Mesothelial cell of epicardium (in vitro differentiated cells): ENCODE measurements at places on chromosomes 11 and 22.
A peak's percentile ranks its signal among the peaks of the same experiment; 100 is the strongest.

GRCh38 chr22:23113067-23113846 is 28.5 kb downstream of the RSPH14 start:
- H3K27ac ChIP-seq = peak overlapping the region; percentile 10
- H3K4me1 ChIP-seq = peaks cover 11% of the 10 kb centered on the region
- no peaks in the 10 kb centered on the region for H3K27me3 ChIP-seq
- no peak for DNase-seq
- no peak overlapping the region for H3K4me3 ChIP-seq
- no peaks in the 10 kb centered on the region for H3K36me3 ChIP-seq

- no peak overlapping the region for H3K27ac ChIP-seq
- H3K27me3 ChIP-seq = no peaks in the 10 kb centered on the region
- H3K4me3 ChIP-seq = no peak overlapping the region
- no peaks in the 10 kb centered on the region for H3K36me3 ChIP-seq
- no peaks in the 10 kb centered on the region for H3K4me1 ChIP-seq
Observed at GRCh38 chr11:24470431-24470830, 26.4 kb upstream of the LUZP2 start.

- H3K27ac ChIP-seq = no peak overlapping the region
- H3K36me3 ChIP-seq = no peaks in the 10 kb centered on the region
- peaks cover 6% of the 10 kb centered on the region for H3K4me1 ChIP-seq
- no peak for DNase-seq
Observed at GRCh38 chr11:126863294-126863997, 137.1 kb downstream of the KIRREL3 start.

GRCh38 chr11:44950031-44950624 is 555 bp downstream of the TP53I11 start:
- peak overlapping the region; percentile 90 for H3K4me3 ChIP-seq
- H3K27ac ChIP-seq = peak overlapping the region; percentile 59
- peaks cover 8% of the 10 kb centered on the region for H3K27me3 ChIP-seq
- H3K36me3 ChIP-seq = no peaks in the 10 kb centered on the region
- DNase-seq = peak; percentile 49

- no peaks in the 10 kb centered on the region for H3K36me3 ChIP-seq
- DNase-seq = no peak
- H3K4me1 ChIP-seq = peaks cover 3% of the 10 kb centered on the region
- no peak overlapping the region for H3K4me3 ChIP-seq
- no peak overlapping the region for H3K27ac ChIP-seq
- peaks cover 6% of the 10 kb centered on the region for H3K27me3 ChIP-seq
Observed at GRCh38 chr11:109374441-109374840, 47.5 kb upstream of the C11orf87 start.

GRCh38 chr11:75503531-75504099 is 22.1 kb downstream of the GDPD5 start:
- H3K4me3 ChIP-seq = no peak overlapping the region
- peaks cover 15% of the 10 kb centered on the region for H3K4me1 ChIP-seq
- no peaks in the 10 kb centered on the region for H3K36me3 ChIP-seq
- H3K27ac ChIP-seq = no peak overlapping the region

DNA sequence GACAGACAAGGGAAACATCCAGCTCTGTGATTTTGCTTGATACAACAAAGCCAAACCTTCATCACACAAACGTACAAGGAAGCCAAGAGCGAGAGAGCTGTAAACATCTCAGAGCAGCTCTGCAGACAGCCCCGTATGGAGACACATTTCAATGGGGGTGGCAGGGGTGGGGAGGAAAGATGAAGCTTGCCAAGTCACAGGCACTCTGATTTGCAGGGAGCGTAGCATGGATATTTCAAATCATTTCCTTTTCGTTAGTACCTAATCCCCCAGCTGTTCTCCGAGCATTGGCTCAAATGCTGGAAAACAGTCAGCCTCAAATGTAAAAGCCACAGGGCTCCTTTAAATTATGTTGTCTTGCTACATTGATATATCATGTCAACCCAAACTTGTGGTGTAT is 458.9 kb upstream of the CADM1 start:
- H3K4me3 ChIP-seq = no peak overlapping the region
- H3K4me1 ChIP-seq = peaks cover 10% of the 10 kb centered on the region
- no peak for DNase-seq
- H3K27ac ChIP-seq = no peak overlapping the region

DNA sequence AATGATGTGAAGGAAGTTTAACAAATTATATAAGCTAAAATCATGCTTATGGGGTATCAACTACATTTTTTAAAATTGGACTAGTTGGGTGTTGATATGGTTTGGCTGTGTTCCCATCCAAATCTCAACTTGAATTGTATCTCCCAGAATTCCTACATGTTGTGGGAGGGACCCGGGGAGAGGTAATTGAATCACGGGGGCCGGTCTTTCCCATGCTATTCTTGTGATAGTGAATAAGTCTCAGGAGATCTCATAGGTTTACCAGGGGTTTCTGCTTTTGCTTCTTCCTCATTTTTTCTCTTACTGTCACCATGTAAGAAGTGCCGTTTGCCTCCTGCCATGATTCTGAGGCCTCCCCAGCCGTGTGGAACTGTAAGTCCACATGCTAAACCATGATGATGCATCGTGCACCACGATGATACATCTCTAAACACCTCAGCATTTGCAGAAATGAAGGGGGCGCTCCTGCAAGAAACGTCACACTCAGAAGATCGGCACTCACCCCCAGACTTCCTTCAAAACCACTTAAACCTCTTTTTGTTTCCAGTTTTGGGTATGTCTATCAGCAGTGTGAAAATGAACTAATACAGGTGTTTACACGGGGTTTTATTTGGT is 340.0 kb downstream of the SHANK2 start:
- H3K27ac ChIP-seq = no peak overlapping the region
- no peak overlapping the region for H3K4me3 ChIP-seq

- no peaks in the 10 kb centered on the region for H3K36me3 ChIP-seq
- peaks cover 8% of the 10 kb centered on the region for H3K4me1 ChIP-seq
- H3K27ac ChIP-seq = peak overlapping the region; percentile 84
Observed at GRCh38 chr22:44638971-44639760, 62.8 kb upstream of the PRR5 start.

GRCh38 chr11:70364178-70364577 is 34.2 kb upstream of the CTTN start:
- H3K27ac ChIP-seq = no peak overlapping the region
- peaks cover 52% of the 10 kb centered on the region for H3K36me3 ChIP-seq
- DNase-seq = no peak
- no peaks in the 10 kb centered on the region for H3K27me3 ChIP-seq

GRCh38 chr11:110454609-110455008 is 24.9 kb downstream of the FDX1 start:
- no peak for DNase-seq
- H3K27ac ChIP-seq = no peak overlapping the region
- H3K4me1 ChIP-seq = no peaks in the 10 kb centered on the region
- no peaks in the 10 kb centered on the region for H3K27me3 ChIP-seq
- H3K36me3 ChIP-seq = peaks cover 23% of the 10 kb centered on the region

DNA sequence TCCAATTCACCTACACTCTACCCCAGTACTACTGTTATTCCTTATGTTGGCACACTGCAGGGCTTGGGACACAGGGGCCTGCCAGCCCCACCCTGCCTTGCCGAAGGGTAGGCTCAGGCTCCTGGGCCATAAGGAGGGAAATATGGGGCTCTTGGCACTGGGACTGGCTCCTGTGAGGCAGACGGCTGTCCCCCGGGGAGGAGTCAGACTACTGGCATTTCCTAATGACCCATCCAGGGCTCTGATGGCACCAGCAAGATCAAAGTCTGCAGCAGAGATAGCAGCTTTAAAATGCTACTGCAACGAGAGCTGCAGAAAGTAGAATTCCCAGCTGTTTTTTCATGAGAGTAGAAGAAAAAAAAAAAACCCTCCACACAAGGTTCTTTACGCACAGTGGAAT is 42.2 kb upstream of the CYP2D6 start:
- no peaks in the 10 kb centered on the region for H3K27me3 ChIP-seq
- H3K4me3 ChIP-seq = no peak overlapping the region
- H3K4me1 ChIP-seq = peaks cover 23% of the 10 kb centered on the region
- H3K27ac ChIP-seq = peak overlapping the region; percentile 73

DNA sequence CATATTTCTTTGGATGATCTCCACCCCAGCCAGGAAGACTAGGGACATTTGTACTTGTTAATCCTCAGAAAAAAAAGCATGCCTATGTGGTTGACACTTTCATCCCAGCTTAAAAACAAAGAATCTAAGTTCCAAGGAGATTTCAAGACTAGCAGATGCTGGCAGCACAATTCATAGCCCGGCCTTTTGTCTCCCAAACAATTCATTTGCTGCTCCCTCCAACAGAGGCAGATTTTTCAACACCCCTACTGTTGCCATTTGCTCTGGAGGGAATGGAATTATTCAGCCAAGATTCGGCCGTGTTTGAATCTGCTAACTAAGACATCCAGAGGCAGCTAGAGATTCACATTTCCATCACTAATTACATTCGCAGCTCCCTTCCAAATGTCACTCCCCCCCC is 15.3 kb downstream of the P2RX3 start:
- H3K4me3 ChIP-seq = no peak overlapping the region
- no peak overlapping the region for H3K27ac ChIP-seq
- peaks cover 4% of the 10 kb centered on the region for H3K4me1 ChIP-seq

DNA sequence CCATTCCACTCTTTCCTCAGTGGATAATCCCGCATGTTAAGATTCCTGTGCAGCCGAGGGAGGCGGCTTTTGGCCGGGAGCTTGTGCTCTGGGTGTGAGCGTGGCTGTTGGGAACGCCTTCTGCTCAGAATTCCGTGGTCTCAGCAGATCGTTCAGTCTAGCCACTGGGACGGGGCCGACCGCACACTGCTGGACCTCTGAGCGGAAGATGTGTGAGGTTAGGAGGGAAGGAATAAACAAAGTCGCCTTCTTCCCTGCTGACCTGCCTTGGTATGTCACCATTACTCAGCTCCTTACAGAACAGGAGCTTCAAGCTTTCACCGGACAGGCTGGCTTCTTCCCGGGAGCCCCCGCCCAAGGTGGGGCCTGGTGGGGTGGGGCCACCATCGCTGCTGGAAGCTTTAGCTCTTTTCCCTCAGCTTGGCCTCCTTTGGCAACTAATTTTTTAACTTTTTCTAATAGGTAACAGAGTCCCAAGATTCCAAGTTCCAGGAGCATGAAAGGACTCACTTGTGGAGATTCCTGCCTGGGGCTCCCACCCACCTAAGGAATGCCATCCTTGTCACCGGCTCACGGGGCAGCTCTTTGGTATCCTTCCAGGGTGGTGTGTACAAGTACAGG is 22.5 kb upstream of the SEPTIN5 start:
- H3K4me3 ChIP-seq = peak overlapping the region; percentile 56
- DNase-seq = no peak
- H3K27me3 ChIP-seq = peaks cover 4% of the 10 kb centered on the region

GRCh38 chr11:70399681-70400112 is 1.4 kb downstream of the CTTN start:
- peak overlapping the region; percentile 80 for H3K4me3 ChIP-seq
- no peaks in the 10 kb centered on the region for H3K36me3 ChIP-seq
- no peaks in the 10 kb centered on the region for H3K27me3 ChIP-seq
- peaks cover 23% of the 10 kb centered on the region for H3K4me1 ChIP-seq
- no peak for DNase-seq

DNA sequence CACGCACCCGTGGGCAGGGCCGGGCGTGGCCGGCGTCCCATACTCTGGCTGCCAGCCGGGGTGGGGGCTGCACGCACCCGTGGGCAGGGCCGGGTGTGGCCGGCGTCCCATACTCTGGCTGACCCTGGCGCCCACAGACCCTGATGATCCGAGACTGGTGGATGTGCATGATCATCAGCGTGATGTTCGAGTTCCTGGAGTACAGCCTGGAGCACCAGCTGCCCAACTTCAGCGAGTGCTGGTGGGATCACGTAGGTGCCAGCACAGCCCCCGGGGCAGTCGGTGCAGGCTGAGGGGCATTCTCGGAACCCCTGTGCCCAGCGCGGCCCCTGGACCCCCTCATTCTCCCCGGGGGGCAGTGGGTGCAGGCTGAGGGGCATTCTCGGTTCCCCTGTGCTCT is 19.0 kb downstream of the RNH1 start:
- peaks cover 13% of the 10 kb centered on the region for H3K36me3 ChIP-seq
- H3K27me3 ChIP-seq = no peaks in the 10 kb centered on the region
- H3K4me1 ChIP-seq = no peaks in the 10 kb centered on the region

DNA sequence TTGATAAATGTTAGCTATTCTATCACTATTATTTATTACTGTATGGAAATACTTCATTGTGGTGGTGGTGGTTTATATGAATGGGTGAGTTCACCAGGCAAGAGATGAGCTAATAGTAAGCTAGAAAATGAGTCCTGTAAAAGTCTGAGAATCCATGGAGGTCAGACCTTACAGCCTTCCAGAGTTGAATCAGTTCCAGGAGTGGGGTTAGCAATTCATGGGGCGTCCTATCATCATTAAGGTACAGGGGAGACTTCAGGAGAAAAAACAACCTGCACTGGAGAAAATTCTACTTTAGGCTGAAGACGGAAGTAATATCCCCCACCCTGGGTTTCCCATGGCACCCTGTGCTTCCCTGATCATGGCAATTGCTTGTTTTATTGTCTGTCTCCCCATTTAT is 6.5 kb downstream of the SYT13 start:
- peaks cover 41% of the 10 kb centered on the region for H3K27me3 ChIP-seq
- H3K36me3 ChIP-seq = no peaks in the 10 kb centered on the region

DNA sequence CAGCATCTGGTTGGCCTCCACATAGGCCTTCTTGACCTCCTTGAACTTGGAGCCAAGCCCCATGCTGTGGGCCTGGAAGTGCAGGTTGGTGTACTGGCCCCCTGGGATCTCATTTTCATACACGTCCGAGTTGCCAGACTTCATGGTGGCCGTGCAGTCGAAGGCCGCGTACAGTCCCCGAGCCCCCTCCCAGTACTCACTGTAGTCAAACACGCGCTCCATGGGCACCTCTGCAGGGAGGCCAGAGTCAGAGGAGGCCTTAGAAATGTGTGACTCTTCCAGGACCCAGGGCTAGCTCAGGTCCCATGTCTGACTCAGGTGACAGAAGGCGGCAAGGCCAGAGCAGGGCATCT is 6.7 kb upstream of the LRFN4 start:
- DNase-seq = no peak
- no peak overlapping the region for H3K27ac ChIP-seq
- no peaks in the 10 kb centered on the region for H3K27me3 ChIP-seq
- peaks cover 2% of the 10 kb centered on the region for H3K4me1 ChIP-seq
- peaks cover 2% of the 10 kb centered on the region for H3K36me3 ChIP-seq
- H3K4me3 ChIP-seq = no peak overlapping the region

DNA sequence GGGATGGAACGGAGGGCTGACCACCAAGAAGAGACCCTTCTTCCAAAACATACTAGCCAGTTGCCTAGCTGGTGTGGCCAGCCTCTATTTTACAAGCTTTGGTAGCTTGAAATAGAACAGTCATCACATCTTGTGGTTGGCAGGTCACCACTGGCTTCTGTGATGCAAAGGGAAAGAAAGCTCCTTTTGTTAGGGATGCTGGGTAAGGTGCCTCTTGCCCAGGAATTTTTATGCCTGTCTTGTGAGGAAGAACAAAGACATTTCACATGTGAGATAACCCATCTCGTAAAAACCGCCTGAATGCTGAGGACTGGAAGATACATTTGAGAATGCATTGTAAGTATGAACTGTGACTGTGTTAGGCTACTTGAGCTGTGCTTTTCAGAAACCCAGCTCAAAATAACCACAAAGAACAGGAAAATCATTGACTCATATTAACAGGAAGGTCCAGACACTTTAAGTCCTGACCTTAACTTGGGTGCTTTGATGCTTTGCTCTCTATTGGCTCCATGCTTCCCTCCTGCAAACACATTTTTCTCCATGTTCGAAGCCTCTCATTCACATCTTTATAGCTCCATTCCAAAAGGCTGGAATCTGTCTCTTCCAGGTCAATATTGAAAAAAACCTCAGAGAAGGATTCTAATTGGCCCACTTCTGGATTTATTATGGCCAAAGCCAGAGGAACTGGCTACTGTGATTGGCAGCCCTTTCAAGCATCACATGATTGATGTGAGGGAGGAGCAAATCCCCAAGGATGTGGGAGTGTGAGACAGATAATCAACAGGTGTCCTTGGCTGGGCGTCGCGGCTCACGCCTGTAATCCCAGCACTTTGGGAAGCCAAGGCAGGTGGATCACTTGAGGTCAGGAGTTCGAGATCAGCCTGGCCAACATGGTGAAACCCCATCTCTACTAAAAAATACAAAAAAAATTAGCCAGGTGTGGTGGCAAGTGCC is 53.9 kb downstream of the MICAL2 start:
- H3K27ac ChIP-seq = peak overlapping the region; percentile 1
- peaks cover 37% of the 10 kb centered on the region for H3K4me1 ChIP-seq
- H3K36me3 ChIP-seq = no peaks in the 10 kb centered on the region
